Pancreas (tissue), 10 donors: ENCODE measurements at places on chromosomes 2 and 18. TPM values are rescaled to one million over a fixed set of nuclear protein-coding genes. Genes with fewer than 3 reads are reported as not detected.

The ALK gene
- polyA plus RNA-seq = 0.05 TPM

The APOB gene
- 0.11 TPM for polyA plus RNA-seq

The REG3G gene
- 997 TPM for polyA plus RNA-seq

The CAPN13 gene
- 8.5 TPM for polyA plus RNA-seq

The VAMP5 gene
- 29.5 TPM for polyA plus RNA-seq

The TCF7L1 gene
- 4.0 TPM for polyA plus RNA-seq

The LIPG gene
- polyA plus RNA-seq = 1.1 TPM

The CDH2 gene
- polyA plus RNA-seq = 2.9 TPM

The FRZB gene
- polyA plus RNA-seq = 0.87 TPM

The GBX2 gene
- not detected for polyA plus RNA-seq

The GKN1 gene
- 0.75 TPM for polyA plus RNA-seq
